Effector CD8-positive, alpha-beta T cell (primary cell): ENCODE measurements at places on chromosomes 1 and 21.

- no peak for DNase-seq
Observed at GRCh38 chr1:205636732-205637131, 4.9 kb upstream of the ELK4 start.

DNA sequence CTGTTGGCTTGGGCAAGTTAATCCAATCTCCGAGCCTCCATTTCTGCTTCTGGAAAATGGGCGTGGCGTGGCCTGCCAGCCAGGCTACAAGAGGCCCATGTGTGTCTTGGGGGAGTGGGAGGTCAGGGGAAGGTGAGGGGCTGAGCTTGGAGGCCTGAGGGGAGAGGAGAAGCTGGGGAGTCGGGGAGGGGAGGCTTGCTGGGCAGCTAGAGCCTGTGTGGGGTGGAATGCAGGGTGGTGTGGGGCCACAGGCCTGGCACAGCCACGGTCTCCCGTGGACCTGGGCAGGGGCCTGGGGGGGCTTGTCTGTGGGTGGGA, 14.6 kb downstream of the SLC66A1 start:
- DNase-seq: no peak

GRCh38 chr1:42692911-42693310, 10.7 kb downstream of the YBX1 start:
- no peak for DNase-seq

- no peak for DNase-seq
Observed at GRCh38 chr1:192951691-192952460, 107.3 kb downstream of the UCHL5 start.

DNA sequence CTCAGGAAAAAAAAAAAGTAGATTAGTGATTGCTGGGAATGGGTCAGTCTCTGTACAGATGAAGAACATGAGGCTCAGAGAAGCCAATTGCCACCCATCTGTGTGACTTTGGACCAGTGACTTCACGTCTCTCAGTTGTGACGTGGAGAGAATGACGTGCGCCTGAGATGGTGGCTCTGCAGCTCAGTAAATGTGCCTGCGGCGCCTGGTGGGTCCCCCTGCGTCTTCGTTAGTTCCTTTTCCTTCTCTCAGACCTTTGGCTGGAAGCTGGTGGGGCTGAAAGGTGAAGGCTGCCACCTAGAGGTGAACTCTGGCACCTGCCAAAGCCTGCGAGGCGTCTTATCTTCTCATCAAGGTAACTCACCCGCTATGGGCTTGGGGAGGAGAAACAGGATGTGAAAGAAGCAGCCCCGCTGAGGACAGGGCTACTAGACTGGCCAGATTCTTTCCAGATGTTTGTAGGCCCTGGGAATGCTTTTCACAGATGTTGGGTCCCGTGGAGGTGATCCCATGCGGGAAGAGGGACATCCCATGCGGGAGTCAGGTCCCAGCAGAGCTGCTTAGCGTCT, 8.7 kb upstream of the E2F2 start:
- DNase-seq: peak; percentile 84

DNA sequence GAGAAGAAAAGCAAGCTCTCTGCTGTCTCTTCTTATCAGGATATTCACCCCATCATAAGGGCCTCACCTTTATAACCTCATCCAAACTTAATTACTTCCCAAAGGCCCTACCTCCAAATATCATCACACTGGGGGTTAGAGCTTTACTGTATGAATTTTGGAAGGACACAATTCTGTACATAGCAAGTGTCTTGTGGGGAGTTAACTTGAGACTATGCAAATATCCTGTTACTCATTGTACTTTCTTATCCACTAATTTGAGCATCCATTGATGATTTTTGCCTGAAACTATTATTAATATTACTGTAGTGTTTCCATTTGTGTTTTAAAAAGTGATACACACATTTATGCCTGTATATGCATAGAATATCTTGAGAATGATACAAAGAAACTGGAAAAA, 129.1 kb upstream of the IVNS1ABP start:
- DNase-seq: no peak

- no peak for DNase-seq
Observed at GRCh38 chr1:53987880-53988279, 30.1 kb downstream of the LDLRAD1 start.

DNA sequence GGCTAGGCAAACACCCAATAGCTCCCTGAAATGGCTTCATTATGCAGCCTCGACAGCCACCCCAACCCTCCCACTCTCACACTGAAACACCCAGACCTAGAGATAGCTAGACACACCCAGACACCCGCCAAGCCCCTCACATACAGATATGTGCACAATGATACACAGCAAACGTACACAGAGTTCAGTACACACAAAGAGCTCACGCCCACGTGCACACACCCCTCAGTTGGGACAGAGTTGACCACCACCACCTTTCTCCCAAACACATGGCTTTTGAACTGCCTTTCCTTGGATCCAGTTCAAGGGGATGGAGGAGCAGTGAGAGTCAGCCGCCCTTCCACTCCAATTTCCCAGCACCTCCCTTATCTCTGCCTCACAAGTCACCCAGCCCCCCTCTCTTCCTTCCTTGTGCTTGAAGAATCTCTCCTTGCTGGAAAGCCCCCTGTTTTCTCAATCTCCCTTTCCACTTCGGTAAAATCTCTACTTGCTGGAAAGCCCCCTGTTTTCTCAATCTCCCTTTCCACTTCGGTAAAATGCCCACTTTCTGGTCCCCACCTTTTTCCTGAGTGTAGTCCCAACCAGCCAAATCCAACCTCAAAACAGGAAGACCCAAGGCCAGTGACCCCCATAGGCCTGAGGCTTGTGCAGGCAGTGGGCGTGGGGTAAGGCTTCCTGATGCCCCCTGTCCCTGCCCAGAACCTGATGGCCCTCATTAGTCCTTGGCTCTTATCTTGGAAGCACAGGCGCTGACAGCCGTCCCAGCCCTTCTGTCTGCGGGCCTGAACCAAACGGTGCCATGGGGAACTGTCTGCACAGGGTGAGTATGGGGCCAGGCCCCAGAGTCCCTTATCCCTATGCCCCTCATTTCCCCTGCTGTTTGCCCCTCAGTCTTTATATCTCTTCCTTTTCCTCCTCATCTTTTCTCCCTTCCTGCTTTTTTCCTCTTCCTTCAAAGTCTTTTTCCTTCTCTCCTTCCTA, at the start of gene ACKR1:
TSS of gene ACKR1 (plus strand) at position 715 of the 981 bp plus-strand sequence. CDS start at position 800, 85 bp downstream.
- no peak for DNase-seq

DNA sequence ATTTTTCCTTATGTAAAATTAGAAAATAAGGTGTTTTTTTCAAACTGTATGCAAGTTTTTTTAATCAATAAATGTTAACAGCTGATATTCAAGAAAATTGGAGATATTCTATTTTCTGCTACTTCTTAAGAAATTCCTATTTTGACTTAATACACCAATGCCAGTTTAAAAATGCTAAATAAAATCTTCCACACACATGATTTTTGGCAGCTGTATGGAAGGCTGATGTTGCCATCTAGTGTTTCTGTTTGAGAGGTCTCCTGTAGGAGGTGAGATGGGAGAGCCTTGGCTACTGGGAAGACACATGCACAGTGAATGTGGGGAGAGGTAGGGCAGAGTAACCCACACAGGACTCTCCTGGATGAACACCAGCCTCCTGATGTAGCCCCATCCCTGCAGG, 29.2 kb upstream of the OR2B11 start:
- DNase-seq: peak; percentile 6

DNA sequence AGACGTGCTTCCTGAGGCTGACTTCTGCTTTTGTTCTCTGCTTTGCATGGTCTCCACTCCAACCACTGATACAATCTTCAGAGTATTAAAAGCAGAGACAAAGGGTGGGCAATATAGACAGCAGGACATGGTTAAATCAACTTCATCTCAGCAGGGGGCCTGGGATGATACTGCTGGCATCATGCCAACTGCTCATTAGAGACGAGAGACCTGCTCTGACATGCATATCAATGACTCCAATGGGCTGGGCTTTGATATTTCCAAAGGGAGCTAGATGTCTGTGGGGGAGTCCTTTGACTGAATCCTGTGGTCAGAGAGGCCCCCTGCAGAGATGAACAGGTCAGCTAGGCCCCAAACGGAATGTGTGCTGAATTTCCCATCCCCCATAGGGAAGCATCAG, 106.6 kb downstream of the ACTL8 start:
- DNase-seq: no peak

GRCh38 chr1:27427816-27428315, 35.4 kb downstream of the GPR3 start:
- DNase-seq: no peak

DNA sequence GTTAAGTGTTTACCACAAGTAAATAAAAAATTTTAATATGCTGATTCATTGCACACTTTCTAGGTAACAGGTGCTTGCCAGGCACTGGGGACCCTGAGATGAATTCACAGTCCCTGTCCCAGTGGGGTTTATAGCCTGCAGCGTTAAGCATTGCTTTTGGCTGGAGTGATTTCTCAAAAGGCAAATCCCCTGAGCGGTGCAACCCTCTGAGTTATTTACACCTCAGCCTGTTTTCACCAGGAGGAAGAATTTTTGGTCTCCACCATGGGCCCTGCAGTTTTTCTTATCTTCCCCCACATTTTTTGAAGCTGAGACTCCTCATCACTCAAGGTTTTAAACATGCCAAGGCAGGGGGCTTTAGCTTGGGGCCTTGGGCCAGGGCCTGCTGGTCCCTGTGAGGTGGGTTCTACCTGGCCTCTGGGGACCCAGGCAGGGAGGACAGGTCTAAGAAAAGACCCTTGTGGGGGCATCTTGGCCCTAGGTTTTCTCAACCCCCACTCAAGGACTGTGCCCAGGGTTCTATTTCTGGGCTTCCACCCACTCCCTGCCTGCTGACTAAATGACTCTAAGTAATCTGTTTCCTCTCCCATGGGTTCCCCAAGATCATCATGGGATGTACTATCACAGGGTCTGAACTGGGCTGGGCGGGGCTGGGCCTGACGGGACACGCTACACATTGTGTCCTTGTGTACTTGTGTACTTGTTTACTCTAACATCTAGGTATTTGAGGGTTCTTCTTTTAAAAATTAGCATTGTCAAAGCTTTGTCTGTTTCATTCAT, 10.2 kb upstream of the CHIT1 start:
- DNase-seq: no peak

DNA sequence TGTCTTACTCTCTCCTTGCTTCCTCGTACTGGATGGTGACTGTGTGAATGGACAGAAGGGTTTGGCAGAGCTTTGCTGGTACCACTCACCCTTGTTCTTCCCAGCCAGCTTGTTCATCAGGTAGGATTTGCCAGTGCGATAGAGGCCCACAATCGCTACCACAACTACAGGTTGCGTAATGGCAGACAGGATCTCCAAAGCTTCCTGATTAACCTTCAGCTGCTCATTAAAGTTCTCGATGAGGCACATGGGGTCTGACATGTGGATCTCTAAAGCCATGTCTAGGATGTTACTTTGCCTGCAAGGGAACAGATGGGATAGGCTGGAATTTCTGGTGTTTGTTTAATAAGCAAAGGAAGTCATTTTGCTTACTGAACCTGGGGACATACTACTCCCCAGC, 3.4 kb downstream of the GBP5 start:
- no peak for DNase-seq

DNA sequence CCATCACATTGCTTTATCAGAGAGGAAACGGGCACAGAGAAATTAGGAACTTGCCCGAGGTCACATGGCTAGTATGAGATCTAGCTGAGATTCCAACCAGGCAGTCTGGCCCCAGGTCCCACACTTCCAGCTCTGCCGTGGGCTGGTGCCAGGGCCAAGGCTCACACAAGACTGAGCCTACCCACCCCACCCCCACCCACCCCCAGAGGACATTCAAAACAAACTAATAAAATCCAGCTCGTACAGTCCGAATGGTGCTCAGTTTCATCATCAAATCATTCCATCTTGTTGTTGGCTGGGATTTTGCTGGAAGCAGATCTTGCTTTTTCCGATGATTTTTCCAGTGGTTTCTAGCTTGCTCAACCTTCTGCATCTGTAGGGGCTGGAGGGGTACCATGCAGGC, 27.9 kb downstream of the MATN1 start:
- DNase-seq: no peak

- no peak for DNase-seq
Observed at GRCh38 chr1:33442141-33442540, 11.2 kb upstream of the PHC2 start.

- DNase-seq: no peak
Observed at GRCh38 chr1:178639326-178639725, 85.7 kb upstream of the RALGPS2 start.

DNA sequence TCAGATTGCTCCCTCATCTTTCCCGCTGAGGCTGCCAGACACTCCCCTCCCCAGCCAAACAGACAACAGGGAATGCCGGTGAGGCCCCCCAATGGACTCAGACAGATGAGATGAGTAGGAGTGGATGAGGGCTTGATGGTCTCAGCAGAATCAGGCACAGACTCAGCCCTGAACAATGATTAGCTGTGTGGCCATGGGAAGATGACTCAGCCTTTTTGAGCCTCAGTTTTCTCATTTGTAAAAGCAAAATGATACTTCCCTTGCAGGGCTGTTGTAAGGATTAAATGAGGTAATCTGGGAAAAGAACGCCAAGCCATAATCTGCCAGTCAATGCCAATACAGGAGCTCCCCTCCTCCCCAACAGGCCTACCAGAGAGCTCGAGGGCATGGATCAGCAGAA, 12.4 kb downstream of the C1orf198 start:
- no peak for DNase-seq

DNA sequence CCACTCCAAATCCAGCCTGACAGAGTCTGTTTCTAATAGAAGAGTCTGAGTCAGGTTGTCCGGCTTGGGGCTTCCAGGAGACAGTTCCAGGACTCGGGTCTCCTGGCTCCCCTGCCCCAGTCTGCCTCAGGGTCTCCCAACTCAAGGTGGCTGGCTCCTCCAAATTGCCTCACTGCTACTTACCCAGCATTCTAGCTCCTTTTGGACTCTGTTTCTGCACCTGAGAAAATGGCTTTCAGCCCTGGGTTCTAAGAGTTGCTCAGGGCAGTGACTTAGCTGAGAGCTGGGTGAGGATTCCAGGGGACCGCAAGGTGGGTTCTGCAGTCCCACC, 5.5 kb upstream of the IGFN1 start:
- no peak for DNase-seq

DNA sequence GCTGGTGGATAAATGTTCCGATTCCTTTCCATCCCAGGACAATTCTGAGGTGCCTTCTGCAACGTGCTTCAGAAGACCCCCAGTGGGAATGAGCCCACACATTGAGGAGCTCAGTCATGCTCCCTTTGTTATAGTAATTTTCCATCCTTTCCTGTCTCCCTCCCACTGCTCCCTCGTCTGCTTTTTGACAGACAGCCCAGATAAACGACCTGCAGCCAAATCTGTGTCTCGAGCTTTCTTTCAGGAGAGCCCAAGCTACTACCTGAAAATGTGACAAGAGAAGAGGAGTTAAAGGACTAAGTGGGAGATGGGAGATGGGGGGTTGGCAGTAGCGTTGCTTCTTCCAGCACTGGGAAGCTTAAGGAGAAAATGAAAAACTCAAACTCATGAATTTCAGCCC, 65.9 kb upstream of the LRRN2 start:
- DNase-seq: no peak

DNA sequence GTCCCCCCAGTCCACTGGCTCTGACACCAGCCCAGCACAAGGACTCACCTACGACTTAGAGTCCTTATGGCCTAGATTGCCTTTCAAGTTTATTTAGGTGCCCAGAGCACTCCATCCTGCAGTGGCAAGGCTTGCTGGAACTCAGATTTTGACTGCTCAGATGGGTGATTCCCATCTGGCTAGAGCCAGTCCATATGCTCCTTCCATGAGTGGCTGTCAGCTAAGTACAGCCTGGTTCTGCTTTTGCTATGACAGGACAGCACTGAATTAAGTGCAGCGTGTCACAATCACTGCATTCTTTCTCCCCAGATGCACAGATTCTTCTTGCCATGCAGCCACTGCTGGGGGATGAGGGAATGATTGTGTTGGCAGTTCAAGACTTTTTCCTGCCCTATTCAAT, 43.8 kb downstream of the GPR52 start:
- no peak for DNase-seq
